Suprapubic skin (tissue), 4 donors: ENCODE measurements at places on chromosomes 6 and 20. TPM values are rescaled to one million over a fixed set of nuclear protein-coding genes. Genes with fewer than 3 reads are reported as not detected.

CDH26 gene
- 1.4 TPM for total RNA-seq

EPM2A gene
- 6.5 TPM for total RNA-seq

AVP gene
- total RNA-seq, result not detected

EDN3 gene
- total RNA-seq, result 0.97 TPM

RPN2 gene
- total RNA-seq, result 71.9 TPM

NR2E1 gene
- total RNA-seq, result not detected

PPP1R3G gene
- total RNA-seq, result 0.79 TPM

TMEM200A gene
- total RNA-seq, result 1.0 TPM

RBPJL gene
- total RNA-seq, result not detected

ATG5 gene
- total RNA-seq, result 21.5 TPM

MEI4 gene
- total RNA-seq, result 0.48 TPM

PROKR2 gene
- not detected for total RNA-seq

MRPL14 gene
- total RNA-seq, result 25.1 TPM

DNA sequence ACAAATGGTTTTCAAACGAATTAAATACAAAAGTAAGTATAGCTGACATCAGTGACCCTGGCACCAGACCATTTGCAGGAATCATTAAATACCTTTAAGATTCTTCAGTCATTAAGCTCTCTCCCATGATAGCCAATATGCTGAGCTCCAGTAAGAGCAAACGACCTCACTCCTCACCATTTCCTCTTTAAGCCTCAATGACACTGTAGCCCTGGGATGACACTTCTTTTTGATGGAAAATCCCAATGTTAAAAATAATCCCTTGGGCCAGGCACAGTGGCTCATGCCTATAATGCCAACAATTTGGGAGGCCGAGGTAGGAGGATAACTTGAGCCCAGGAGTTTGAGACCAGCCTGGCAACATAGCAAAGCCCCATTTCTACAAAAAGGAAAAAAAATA, 3.3 kb upstream of the SGK1 start:
- no peak for DNase-seq

DNA sequence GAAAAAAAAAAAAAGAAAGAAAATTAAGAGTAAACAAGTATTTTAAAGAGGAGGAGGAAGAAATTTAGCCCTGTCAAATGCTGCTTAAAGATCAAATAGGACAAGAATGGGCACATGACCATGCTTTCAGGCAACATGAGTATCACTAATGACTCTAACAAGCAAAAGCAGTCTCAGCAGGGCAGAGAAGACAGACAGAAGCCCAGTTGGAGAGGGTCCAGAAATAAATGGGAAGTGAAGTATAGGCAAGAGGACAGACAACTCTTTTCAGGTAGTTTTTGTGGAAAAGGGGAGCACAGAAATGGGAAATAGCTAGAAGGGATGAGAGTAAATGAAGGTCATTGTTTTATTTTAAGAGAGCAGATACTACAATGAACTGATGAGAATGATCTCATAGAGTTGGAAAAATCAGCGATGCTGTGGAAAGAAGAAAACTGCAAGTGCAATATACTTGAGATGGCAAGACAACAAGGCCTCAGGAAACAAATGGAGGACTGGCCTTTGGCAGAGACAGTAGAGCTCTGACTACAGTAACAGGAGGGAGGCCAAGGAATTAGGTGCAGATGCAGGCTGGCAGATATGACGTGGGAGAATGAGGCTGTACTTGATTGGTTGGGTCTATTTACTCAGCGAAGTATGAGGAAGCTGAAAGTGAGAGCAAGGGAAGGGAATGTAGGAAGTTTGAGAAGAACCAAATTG, 40.3 kb downstream of the KIF6 start:
- DNase-seq, result no peak

- DNase-seq, result no peak
These were observed 27.9 kb downstream of the CDYL start for GRCh38 chr6:4804095-4804494.

GRCh38 chr6:21511891-21512550, 81.5 kb upstream of the SOX4 start:
- no peak for DNase-seq

DNA sequence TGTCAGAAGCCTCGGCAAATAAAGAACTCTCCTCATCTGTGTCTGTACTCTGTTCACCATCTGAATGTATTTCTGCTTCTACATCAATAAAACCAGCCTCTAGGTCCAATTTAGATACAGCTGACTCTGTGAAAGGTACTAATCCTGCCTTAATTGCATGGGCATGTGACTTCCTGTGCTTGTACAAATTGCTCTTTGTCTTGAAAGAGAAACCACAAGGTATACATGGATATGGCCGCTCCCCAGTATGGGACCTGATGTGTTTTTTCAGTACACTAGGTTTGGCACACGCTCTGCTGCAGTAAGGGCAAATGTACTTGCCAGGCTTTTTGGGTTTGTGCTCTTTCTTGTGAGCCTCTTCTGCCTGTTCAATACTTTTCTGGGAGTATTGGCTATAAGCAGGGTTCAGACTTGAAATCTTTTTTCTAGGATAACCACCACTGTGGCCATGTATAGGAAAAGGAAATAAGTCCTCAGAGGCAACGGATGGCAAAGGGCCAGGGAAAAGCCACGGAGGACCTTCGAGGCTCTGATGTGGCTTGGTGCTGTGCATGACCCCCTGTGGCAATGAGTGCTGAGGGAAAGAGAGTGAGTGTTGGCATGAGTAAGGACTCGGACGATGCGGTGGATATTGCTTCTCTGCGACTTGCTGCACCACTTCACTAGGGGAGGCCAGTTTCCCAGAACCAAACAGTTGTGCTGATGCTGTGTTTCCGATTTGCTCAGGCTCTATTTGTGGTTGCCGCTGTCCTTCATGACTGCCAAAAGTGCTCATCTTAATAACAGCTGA, 170.9 kb downstream of the HIVEP2 start:
- no peak for DNase-seq

GRCh38 chr6:117607511-117607910, 5.2 kb upstream of the GOPC start:
- DNase-seq, result no peak

DNA sequence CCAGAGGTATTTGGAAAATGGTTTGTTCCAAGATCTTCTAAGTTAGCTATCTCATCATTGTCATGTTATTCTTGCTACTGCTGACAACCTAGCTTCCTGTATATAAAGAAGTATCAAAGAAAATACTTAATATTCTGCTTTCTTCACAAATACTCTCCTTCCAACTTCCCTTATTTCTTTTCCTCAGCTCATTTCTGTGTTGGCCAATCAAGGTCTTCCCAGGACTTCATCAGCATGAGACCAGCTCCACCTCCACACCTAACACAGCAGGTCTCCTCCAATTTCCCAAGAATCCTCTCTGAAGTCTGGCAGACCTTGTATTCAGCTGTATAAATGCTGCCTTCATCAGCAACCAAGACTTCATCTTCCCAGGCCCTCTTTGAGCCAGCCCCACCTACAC, 538.6 kb upstream of the JARID2 start:
- DNase-seq, result no peak

DNA sequence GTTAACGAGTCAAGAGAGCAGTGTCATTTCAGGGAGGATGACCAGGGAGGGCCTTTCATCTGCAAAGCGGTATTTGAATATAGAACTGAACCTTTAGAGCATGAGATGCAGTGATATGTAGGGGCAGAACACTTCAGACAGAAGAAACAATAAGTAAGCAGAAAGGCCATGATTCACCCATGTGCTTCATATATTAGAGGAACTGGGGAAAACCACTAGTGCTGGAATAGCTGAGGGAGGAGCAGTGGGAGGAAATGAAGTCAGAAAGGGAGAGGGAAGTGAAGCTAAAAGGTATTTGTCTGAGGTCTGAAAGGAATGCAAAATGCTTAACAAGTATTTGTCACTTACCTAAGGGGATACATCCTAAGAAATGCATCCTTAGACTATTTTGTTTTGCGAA, 391.2 kb downstream of the ADGRB3 start:
- no peak for DNase-seq

DNA sequence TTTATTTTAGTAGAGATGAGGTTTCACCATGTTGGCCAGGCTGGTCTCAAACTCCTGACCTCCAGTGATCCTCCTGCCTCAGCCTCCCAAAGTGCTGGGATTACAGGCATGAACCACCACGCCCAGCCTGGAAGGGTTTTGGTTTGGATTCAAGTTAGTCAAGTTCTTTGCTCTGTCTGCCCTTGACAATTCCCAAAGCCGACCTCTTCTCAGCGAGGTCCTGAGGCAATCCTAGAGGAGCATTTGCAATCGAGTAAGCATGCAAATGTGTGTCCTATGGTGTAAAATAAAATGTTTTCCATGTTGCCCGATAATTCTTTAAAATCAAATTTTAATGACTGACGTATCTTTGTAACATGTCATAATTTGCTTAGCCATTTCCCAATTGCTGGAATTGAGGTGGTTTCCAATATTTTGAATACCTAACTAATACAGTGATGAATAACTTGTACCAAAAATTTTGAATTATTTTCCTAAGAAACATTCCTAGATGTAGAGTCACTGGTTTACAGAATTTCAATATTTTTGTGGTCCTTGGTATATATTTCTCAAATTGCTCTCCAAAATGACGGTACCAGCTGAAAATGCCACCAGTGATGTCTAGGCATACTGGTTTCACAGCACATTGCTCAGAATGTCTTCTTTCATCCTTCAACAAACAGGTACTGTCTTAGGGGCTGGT, 38.7 kb downstream of the GTF2H5 start:
- DNase-seq, result no peak

DNA sequence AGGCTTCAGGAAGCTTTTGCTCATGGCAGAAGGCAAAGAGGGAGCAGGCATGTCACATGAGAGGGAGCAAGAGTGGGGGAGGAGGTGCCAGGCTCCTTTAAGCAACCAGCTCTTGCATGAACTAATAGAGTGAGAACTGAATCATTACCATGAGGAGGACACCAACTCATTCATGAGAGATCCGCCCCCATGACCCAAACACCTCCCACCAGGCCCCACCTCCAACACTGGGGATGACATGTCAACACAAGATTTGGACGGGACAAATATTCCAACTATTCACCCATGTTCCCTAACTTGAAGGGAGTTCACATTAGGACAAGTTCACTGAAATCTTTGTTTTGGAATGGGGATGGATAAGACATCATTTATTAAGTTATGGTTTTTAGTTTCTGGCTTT, 155.2 kb upstream of the ESR1 start:
- DNase-seq, result no peak

- no peak for DNase-seq
These were observed 16.0 kb upstream of the TAAR1 start for GRCh38 chr6:132675002-132675401.

DNA sequence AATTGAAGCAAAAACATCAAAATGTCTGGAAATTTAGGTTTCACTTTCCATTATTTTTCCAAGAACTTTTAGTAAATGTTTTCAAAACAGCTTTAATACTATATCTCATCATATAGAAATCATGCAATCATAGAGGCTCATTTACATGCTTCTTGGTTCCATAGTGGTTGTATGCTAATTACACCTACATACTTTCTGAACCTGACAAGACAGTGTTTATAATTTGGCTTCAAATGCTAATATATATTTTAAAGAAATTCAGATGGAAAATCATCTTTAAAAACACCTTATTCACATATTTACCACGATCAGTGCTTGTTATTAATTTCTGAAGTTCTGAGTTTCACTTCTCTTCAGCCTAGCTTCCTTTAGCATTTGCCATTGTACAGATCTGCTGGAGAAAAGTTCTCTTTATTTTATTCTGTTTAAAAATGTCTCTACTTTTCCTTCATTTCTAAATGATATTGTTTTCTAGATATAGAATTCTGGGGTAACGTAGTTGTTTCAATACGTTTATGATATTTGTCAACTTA, 89.9 kb downstream of the PLCB1 start:
- no peak for DNase-seq

GRCh38 chr20:6165346-6165745, 42.5 kb upstream of the FERMT1 start:
- no peak for DNase-seq

DNA sequence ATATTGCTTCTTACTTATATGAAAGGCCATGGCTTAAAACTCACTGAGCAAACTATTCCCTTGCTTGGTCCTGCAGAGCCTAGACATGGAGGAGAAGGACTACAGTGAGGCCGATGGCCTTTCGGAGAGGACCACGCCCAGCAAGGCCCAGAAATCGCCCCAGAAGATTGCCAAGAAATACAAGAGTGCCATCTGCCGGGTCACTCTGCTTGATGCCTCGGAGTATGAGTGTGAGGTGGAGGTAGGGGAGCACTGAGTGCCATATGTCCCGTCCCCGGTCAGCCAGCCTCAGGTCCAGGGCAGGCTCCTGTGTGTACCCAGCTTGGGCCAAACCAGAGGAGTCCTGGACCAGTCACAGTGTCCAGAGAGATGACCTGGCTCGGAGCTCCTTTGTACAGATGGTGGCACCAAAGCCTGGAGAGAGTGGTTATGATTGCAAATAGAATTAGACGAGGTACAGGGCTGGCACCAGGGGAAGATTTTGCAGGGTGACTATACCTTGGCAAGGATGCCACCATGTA, 21.0 kb downstream of the EPB41L1 start:
- no peak for DNase-seq
